Activated CD4-positive, alpha-beta T cell treated with anti-CD3 and anti-CD28 coated beads for 4 hours (primary cell): ENCODE measurements at places on chromosomes 6 and 20.

DNA sequence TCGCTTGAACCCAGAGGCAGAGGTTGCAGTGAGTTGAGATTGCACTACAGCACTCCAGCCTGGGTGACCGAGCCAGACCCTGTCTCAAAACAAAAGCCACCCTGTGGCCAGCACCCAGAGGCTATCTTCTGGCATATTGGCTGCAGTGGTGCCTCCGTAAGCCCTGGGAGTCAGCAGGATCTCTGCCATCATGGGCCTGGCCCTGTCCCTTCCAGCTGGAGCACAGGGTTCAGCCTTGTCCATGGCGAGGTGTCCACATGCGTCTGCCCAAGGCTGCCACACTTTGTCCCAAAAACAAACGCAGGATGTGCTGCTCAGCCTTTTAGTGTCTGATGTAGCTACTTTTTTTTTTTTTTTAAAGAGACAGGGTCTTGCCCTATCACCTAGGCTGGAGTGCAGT lies 15.4 kb upstream of the MTG2 start:
- no peak for DNase-seq

GRCh38 chr6:74073999-74074398 lies 378.0 kb downstream of the CD109 start:
- DNase-seq: no peak

DNA sequence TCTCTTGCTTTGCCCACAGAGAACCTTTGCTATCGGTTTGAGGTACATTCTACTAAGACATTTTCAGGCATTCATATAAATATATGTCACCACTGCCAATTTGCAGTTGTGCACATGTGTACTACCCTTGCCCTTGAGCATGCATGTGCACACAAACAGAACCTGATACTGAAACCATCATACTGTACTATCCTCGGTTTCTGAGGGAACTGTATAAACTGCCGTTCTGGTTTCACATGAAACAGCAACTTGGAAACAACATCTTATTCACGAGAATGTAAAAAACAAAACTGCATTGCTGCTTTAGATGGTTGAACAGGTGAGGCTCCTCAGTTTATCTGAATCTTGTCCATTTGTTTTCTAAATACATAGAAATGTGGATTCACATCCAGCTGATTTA lies 151.2 kb upstream of the TMEM170B start:
- no peak for DNase-seq

- DNase-seq: no peak
These were observed 56.9 kb upstream of the CD2AP start for GRCh38 chr6:47420394-47421371.

GRCh38 chr6:163183806-163184205 lies 230.7 kb upstream of the QKI start:
- no peak for DNase-seq

DNA sequence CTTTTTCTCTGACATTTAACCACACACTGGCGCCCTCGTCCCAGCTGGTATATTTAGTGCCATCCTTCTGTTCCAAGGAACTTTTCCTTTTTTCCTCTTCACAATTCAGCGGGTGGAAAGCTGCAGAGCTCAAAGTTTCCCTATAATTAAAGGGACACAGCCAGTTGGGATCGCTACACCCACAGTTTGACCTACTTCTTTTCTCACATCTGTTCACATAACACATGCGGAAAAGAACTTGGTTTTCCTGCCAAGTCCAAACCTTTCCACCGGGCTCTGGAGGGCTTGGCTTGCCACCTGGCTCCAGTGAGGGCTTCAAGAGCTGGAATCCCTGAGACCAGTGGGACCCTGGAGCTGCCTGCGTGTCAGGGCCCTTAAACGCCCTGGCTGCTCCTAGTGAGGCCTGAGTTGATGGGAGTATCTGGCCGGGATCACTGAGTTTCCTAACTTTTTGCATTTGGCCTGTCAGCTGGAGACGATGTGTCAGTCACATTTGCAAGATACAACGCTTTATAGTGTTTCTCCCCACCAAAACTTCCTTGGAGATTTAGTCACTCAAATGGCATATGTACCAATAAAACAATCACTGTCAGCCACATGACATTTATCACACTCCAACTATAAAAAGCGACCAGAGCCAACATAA lies 176.0 kb downstream of the SASH1 start:
- no peak for DNase-seq

DNA sequence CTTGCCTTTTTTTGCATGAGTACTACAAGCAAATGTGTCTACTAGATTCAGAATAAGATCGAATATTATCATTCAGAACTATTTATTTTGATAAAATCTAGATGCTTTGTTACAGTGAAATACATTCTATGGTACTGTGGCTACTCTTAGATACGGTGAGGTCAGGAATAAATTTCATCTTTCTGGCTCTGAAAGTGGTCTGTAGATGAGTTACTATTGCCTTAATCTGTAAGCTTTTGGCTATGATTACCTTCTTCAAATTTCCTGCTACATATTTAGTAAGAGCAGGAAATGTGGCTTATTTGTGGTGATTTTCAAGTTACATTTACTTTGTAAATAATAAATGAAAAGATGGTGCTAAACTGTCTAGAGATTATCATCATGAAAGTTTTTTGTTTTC lies 50.0 kb downstream of the SCAF8 start:
- no peak for DNase-seq

DNA sequence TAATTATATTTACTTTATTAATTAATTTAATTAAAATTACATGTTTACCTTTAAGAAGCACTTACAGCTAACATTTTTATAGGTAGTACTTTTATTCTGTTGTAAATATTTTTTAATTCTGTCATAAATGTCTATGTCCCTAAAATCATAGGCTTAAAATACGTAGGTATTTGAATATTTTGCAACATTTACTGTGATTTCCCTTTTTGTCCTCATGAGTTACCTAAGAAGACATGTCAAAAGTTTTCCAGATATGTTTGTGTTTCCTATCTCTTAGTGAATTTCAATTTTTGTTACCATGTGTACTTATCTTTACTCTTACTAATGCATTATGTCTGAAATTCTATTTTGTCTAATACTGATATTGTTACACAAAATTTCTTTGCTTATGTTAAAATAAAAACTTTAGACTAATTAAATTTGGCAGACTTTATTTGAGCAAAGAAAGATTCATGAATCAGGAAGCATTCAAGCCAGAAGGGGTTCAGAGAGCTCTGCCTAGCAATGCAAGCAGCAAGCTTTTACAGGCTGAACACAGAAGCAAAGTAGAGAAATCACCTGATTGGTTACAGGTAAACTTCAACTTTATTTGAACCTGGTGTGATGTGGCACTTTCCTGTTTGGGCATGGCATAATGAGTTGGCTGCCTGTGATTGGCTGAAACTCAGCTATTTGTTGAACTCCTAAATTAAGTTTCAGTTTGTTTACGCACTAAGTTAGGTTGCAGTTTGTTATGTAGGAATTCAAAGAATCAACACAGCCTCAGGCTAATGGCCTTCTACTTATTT lies 123.2 kb upstream of the TMEM170B start:
- peak; percentile 40 for DNase-seq

GRCh38 chr6:81802356-81802755 lies 49.9 kb upstream of the TENT5A start:
- DNase-seq: no peak

- DNase-seq: no peak
These were observed 171.1 kb downstream of the PREX1 start for GRCh38 chr20:48656661-48657211.
